Ascending aorta (tissue), 2 donors: ENCODE measurements at places on chromosomes 3 and 15.
A peak's percentile ranks its signal among the peaks of the same experiment; 100 is the strongest.

GRCh38 chr3:112132975-112133448, at the start of gene GCSAM:
TSS of gene GCSAM (minus strand) at chr3:112133248. CDS start at chr3:112133120, 128 bp downstream.
- DNase-seq: peak; percentile 25

GRCh38 chr3:66411474-66411873, 89.3 kb downstream of the LRIG1 start:
- peak; percentile 59 for DNase-seq

GRCh38 chr3:124351430-124352148, 359.7 kb upstream of the ROPN1 start:
- no peak for DNase-seq

- DNase-seq: no peak
Observed at GRCh38 chr3:115227461-115227860, 80.4 kb upstream of the ZBTB20 start.

GRCh38 chr3:4986175-4986781, 7.0 kb downstream of the BHLHE40 start:
- DNase-seq: no peak

DNA sequence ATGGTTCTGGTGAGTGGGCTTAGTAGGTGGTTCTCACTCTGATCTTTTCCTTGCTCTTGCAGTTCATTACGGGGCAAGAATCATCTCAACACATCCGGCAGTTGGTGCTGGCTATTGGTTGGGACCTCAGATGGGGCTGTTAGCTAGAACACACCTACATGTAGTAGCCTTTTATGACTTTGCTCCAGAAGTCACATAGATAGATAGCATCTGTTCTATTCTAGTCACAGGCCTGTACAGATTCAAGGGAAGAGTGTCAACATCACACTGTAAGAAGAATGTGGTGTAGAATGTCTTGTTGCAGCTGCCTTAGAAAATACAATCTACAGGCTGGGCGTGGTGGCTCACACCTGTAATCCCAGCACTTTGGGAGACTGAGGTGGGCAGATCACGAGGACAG, 15.1 kb downstream of the RAB5A start:
- DNase-seq: no peak

DNA sequence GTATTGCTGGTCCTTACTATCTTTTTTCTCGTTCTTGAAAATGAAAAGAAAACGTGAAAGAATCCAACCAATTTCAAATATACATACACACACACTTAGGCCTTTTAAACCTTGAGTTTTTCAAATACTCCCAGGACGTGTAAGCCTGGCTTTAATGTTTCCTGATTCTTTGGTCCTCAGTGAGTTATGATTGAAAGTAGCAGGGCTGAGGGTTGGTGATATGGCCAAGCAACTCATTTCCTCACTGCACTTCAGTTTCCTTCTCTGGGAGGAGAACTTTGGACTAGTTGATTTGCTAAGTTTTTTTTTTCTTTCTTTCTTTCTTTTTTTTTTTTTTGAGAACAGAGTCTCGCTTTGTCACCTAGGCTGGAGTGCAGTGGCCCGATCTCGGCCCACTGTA, 34.6 kb downstream of the CHD2 start:
- DNase-seq: no peak

DNA sequence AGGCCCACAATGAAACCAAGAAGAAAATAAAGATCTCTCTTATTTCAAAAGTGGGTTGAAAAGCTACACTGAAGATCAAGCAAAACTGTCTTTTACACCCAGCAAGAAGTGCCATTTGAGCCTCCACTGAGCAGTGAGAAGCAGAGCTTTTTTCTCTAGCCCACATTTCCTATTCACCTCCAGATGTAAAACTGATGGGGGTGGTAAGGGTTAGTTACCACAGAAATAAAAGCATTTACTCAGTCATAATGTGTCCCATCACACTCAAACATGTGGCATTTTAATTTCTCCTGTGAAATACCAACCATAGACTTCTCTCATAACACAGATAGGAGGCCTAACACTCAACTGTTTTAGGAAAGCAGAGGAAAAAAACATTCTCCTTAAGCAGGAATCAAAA, 21.0 kb downstream of the IFT57 start:
- DNase-seq: no peak

GRCh38 chr15:76337696-76338485, 1.3 kb downstream of the ISL2 start:
- no peak for DNase-seq

- DNase-seq: no peak
Observed at GRCh38 chr3:12663401-12663935, 449 bp downstream of the RAF1 start.

DNA sequence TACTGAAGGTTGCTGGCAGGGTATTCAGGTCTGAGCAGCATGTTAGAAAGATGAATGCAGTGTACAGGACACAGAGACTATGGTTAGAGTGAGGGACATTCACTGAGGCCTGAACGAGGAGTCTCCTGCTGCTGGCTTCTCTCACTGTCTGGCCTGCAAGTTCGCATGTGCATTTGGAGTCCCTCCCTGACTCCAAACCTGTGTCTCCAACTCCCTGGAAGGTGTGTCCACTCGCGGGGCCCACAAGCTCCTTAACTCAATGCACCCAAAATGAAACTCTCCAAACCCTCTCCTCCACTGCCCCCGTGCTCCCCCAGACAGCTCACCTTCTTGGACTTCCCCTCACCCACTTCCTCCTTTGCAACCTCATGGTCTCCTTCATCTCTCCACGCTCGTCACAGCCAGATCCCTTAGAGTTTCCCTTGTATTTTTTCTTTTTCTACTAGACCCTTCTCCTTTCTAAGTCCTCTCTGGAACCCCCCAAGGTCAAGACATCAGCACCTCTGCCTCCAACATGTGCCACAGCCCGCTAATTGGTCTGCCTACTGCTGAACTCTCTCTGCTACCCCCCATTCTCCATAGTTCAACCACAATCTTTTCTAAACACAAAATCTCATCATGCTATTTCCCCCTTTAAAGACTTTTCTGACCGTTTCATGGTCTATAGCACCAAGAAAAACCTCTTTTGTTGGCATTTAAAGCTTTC, 58.3 kb downstream of the HES1 start:
- no peak for DNase-seq

- no peak for DNase-seq
Observed at GRCh38 chr3:9732080-9732739, 675 bp downstream of the BRPF1 start.

GRCh38 chr3:112811917-112812660, 34.6 kb downstream of the CD200R1L start:
- no peak for DNase-seq

DNA sequence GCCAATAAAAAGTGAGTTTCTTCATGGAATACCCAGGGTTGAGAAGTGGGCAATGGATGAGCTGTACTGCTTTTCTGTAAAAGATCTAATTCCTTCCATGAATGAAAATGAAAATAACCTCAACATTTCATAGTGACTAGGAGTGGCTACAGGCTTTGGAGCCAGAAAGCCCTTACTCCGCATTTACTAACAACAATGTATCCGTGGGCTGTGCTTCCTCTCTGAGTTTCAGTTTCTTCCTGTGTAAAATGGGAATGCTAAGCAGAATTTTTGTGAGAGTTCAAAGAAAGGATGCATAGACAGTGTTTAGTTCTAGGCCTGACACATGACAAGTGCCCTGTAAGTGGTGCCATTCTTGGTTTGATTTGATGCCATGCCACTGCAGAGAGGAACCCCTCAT, 47.5 kb upstream of the TM4SF1 start:
- DNase-seq: no peak

DNA sequence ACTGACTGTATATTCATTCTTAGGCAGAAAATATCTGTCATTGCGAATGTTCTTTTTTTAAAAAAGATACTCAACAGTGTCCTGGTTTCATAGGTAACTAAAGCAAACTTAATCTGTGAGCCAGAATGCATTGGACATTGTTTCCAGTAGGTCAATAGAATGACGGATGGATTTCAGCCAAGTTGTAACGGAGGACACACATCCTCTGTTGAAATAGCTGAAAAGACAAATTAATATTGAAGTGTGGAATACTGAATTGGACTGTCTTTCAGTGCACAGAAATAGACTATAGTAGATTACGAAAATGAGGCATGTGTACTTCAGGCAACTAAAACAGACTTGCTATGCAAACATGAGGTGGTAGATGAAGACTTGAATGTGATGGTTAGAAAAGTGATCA, 461.6 kb downstream of the WDR72 start:
- no peak for DNase-seq

DNA sequence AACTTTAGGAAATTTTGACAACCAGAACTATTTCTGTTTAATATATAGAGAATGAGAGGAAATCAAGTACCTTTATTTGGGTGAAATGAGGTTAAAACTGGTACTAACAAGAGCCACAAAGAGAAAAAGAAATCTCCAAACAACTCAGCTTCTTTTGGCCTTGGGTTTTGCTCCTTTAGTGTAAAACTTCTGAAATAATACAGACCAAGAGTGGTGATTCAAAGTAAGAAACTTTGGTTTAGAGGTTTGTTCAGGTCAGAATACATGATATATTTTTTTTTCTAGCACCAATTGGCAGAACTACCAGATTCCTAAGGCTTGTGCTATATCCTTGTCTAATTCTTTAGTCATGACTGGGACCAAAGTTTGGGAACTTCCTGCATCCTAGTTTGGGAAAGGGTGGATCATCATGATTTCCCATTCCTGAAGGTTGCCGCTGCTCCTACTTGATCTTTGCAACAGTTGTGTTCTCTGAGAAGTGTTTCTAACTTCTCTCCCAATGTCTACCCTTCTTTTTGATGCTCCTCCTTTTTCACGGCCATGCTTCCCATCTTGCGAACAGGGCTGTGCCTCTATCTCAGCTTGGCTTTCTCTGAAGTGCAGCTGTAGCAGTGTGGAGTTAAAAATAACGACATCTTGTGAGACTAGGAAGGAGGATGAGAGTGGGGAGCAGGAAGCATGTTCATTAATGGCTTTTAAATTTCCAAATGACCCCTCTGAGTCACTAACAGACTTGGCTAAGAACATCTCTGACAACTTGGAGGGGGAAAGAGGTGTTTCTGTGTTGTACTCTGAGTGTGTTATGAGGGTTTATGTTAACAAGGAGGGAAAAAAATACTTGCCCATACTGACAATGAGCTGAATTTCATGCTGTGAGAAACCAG, 87.7 kb downstream of the KCNAB1 start:
- no peak for DNase-seq

- no peak for DNase-seq
Observed at GRCh38 chr3:71783152-71783551, 1.8 kb downstream of the PROK2 start.

- no peak for DNase-seq
Observed at GRCh38 chr3:139541532-139542288, 2.2 kb upstream of the RBP1 start.

GRCh38 chr3:161153480-161153879, 48.3 kb upstream of the B3GALNT1 start:
- DNase-seq: no peak

DNA sequence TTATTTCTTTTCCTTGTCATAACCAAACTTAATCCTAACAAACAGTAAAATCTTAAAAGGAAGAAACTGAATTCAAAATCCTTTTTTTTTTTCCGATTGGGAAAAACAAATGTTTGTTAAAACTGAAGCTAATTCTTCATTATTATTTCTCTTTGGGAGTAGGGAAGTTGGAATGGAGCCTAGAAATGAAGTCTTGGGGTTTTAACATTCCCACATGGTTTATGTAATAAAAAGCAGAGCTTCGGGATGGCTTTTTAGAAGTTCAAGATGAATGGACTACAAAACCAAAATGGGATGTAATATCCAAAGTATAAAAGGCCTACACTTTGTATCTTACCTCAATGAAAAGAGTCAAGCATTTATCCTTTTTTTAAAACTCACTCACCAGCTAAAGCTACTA, 189.0 kb upstream of the TMC3 start:
- DNase-seq: no peak

GRCh38 chr15:34944936-34945335, 24.6 kb downstream of the AQR start:
- DNase-seq: no peak

- DNase-seq: no peak
Observed at GRCh38 chr15:83283138-83283812, 1.2 kb downstream of the BNC1 start.

GRCh38 chr15:47265686-47266085, 451.6 kb upstream of the SEMA6D start:
- DNase-seq: no peak

GRCh38 chr3:38247366-38248035, 18.1 kb upstream of the SLC22A13 start:
- no peak for DNase-seq

DNA sequence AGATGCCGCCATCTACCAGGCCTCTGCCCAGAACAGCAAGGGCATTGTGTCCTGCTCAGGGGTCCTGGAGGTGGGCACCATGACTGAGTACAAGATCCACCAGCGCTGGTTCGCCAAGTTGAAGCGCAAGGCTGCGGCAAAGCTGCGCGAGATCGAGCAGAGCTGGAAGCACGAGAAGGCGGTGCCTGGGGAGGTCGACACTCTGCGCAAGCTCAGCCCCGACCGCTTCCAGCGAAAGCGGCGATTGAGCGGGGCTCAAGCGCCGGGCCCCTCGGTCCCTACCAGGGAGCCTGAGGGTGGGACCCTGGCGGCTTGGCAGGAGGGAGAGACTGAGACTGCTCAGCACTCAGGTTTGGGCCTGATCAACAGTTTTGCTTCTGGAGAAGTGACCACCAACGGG, 22.6 kb downstream of the ALPK3 start:
- DNase-seq: no peak

GRCh38 chr3:17967111-17967510, 224.7 kb upstream of the TBC1D5 start:
- DNase-seq: no peak

DNA sequence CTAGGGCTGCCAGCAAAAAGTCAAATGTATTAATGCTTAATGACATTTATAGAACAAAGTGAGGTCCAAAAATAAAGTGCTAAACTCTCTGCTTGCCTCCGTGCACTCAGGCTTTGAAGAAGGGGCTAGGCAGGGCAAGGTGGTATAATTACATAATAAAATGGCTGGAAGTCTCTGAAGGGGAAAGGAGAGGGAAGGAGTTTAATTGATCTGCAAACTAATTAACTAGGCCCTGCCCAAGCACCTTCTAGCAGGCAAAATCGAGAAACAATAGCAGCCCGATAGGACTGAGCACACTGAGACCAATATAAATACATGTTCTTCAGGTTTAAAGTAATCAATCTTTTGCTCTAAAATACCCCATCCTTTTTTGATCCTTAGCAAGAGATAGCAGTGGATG, 13.0 kb downstream of the DIS3L start:
- no peak for DNase-seq

DNA sequence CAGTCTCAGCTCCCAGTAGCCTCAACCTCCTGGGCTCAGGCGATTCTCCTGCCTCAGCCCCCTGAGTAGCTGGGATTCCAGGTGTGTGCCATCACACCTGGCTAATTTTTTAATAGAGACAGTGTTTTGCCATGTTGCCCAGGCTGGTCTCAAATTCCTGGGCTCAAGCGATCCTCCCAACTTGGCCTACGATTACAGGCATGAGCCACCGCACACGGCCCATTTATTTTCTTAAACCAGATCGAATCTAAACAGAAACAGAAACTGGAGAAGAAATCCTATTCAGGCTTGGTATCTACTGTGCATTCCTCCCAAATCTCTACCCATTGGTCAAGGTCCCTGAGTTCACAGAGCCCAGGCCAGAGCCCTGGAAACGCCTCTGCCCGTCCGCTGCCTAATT, 74.2 kb downstream of the PGPEP1L start:
- no peak for DNase-seq
